ENCODE measurements at places on chromosomes 7 and 10.

- no peak for DNase-seq
Observed at GRCh38 chr10:35453855-35454532, 117.7 kb downstream of the CCNY start.

DNA sequence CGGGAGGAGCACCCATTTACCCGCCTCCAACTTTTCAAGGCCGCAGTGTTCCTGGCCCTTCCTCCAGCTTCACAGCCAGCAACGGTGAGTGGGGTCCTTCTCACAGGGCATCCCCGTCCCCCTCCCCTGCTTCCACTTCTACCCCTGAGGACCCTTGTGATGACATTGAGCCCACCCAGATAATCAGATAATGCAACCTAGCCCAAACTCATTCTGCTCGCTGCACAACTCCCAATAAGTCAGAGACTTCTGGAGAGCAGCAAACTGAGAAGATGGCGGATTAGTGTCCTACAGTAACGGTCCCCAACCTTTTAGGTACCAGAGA is 74.5 kb downstream of the OAT start:
- DNase-seq, result no peak

GRCh38 chr10:94042001-94042833 is 48.5 kb downstream of the PLCE1 start:
- no peak for DNase-seq

- no peak for DNase-seq
Observed at GRCh38 chr10:57262892-57263291, 901.8 kb upstream of the ZWINT start.

DNA sequence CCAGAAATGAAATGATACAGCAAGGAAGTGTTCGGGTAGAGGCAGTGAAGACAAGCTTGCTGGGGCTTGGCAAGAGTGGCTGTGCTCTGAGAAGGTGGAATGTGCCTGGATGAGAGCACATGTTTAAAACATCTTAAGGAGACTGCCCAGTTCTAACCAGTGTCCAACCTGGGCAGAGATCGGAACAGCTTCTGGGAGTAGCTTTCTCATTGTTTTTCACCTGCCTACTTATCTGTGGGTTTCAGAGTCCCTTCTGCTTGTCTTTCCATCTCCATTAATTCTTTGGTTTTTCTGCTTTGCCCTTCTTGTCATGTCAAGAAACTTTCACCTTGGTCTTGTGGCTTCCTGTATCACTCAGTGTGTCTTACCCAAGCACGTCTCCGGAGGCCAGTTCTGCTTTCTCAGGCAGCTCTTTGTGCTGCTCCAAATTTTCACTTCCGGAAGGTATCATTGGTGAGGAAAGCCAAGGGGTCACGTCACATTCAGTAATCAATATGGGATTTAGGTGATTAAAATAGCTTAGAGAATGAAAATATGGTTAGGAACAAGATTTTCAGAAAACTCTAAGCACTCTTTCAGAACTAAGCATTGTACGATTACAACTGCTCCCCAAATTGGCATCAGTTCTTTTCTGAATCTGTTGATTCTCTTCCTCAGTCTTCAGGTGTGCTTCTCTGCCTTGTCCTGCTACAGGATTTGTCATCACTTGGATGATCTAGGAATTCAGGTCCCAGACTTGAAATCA is 5.5 kb upstream of the LAMB4 start:
- DNase-seq, result no peak

Measured in brain pericyte (primary cell).